ENCODE measurements at places on chromosomes 3 and 15. TPM values are rescaled to one million over a fixed set of nuclear protein-coding genes. Genes with fewer than 3 reads are reported as not detected.

GRCh38 chr15:43948691-43949325 lies 122.0 kb downstream of the WDR76 start:
- no peak for DNase-seq

- DNase-seq = no peak
Measured at GRCh38 chr3:135699741-135700140, 265.8 kb upstream of the PPP2R3A start.

DNA sequence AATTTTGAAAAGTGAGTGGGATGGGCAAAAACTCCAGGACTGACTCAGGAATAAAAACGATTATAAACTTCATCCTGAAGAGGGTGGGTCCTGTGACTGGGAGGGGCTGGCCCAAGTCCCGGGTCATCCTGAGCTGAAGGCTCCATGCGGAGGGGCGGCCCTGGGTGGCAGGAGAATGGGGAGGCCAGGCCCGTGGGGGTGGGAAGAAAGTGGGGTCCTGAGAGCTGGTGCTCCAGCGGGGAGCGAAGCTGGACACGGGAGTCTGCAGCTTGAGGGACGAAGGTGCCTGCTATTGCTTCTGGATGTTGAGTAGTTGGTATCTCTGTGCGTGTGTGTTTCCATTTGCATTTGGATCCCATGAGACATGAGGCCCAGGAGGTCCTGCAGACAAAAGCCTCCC lies 4.7 kb upstream of the OCA2 start:
- peak; percentile 71 for DNase-seq

GRCh38 chr3:61570813-61571212 lies 9.4 kb downstream of the PTPRG start:
- DNase-seq = no peak

DNA sequence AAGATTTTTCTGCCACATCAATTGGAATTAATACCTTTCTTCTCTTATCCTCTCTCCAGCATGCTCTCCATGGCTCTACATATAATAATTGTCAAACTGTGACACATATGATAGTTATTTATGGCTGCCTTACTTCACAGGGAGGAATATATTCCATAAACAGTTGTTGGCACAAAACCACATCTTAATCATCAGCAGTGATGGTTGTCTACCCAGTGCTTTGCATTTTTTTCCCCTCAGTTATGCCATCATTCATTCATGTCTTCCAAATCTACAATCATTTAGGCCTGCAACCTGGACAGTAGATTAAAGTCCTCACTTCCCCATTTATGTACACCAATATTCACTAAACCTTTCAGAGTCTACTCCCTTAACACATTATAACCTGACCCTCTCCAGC lies 107.7 kb downstream of the THRB start:
- no peak for DNase-seq

- DNase-seq = no peak
Measured at GRCh38 chr3:75254685-75255084, 409.4 kb upstream of the FRG2C start.

DNA sequence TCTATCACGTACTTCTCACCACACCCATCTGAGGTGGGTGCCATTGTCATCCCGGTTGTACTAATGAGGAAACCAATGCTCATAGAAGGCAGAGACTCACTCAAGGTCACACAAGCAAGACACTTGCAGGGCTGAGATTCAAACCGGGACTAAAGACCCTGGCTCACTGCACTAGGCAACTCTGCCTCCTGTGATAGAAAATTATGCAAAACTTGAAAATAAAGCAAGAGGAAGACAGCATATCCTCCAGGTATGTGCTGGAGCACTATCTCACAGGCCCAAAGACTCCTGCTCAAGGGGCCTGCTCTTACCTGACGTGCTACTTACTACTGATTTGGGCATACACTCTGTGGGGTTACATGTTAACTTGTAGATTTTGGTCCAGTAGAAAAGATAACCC lies 25.6 kb downstream of the ANXA2 start:
- no peak for DNase-seq

DNA sequence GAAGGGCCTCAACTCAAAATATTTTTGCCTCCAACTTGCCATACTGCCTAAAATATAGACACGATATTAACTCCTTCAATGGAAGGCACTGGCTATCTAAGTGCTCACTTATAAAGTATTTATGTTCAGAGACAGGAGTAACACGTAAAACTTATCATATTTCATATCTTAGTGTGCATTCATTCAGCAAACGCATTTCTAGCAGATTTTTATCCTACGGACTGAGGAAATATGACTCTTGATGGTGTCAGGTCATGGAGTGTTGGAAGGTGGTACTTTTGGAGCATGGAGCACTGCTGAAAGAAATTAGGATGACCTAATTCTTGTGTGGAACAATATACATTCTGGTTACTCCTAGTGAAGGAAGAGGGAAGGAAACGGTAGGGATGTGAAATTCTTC lies 43.8 kb upstream of the LEKR1 start:
- no peak for DNase-seq

- DNase-seq = no peak
Measured at GRCh38 chr3:44132593-44132992, 109.1 kb upstream of the TOPAZ1 start.

- DNase-seq = no peak
Measured at GRCh38 chr3:15368561-15369135, 36.3 kb upstream of the SH3BP5 start.

DNA sequence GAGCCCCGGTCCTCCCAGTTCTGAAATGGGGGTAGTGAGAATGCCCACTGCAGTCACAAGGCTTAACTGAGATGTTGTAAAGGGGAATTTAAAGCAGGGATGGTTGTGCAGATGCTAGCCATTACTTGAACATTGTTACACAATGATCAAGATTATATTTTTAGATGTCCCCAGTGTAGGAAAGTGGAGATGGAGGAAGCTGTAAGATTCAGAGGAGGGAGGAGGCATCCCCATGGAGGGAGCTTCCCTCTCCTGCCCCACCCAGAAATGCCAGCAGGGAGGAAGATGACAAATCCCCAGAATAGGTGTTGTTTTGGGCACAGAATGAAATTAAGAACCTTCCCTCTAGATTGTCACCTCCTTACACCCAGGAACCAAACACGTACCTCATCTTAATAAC lies 46.1 kb downstream of the EFCAB12 start:
- no peak for DNase-seq

DNA sequence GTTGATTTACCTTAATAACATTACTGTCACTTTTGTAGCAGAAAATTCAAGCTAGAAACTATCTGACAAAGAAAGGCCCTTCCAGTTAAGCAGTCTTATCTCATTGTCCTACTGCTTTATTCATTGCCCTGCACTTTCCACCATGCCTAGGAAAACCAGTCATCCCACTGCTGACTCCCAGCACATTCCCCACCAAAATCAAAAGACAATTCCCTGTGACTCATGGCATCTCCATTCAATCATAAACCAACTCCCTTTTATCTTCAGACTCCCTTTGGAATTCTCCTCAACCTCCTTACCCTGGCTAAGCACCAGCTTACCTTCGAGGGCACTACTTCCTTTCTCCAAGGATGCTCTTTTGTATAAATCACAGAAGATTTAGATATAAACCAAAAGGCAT lies 184.3 kb downstream of the PLCH1 start:
- DNase-seq = no peak

DNA sequence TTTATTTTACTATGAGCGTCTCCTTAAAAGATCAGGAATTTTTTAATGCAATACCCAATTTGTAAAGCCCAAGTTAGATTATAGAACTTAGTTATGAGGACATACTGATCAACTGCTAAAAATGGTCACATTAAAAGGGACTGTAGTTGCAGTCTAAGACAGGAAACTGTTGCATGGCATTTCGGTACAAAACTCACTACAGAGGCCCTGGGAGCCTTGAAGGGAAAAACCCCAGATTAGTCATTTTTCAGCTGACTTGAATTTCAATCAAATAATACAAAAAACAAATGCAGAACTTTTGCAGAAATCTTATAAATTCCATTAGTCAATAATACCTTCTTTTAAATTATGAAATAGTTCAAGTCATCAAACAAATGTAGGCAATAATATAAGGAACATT lies 6.9 kb upstream of the PTX3 start:
- DNase-seq = no peak

GRCh38 chr3:183188895-183189462 lies 26.4 kb upstream of the LAMP3 start:
- DNase-seq = no peak

GRCh38 chr15:87752250-87752951 lies 504.1 kb downstream of the NTRK3 start:
- no peak for DNase-seq

DNA sequence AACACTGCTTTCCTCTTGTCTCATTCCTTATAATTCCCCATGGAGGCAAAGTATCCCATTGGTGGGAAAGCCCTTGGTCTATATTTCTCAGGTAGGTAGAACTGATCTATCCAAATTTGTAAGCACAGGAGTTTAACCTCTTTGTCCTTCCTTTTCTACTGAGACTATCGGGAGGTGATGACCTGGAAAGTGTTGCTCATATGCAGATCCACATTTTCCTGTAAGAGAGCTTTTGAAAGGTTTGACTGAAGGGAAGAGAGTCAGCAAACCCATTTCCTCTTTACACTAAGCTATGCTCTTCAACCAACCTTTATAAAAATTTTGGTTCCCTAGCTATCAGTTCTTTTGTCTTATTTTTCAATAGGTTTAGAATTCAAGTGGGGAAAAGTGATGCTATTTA lies 200.7 kb downstream of the TIGIT start:
- DNase-seq = no peak

DNA sequence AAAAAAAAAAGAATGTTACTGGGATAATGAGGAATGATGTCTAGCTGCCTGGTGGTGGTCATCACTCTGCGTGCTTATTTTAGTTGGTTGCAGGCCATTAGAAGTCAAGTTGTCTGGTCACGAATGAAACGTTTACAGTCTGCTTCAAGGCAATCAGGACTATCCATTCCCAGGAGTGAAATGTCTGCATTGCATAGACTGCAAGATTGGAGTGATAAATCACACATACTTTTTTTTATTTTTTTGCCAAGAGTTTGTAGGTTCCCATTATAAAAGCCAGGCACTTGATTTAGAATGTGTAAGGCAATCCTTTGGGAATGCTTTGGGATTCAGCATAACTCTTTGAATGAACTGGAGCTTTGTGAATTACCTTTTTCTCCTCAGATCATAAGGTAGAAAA lies 132.3 kb downstream of the STAC start:
- no peak for DNase-seq

GRCh38 chr3:195059471-195060216 lies 211.3 kb downstream of the XXYLT1 start:
- no peak for DNase-seq

DNA sequence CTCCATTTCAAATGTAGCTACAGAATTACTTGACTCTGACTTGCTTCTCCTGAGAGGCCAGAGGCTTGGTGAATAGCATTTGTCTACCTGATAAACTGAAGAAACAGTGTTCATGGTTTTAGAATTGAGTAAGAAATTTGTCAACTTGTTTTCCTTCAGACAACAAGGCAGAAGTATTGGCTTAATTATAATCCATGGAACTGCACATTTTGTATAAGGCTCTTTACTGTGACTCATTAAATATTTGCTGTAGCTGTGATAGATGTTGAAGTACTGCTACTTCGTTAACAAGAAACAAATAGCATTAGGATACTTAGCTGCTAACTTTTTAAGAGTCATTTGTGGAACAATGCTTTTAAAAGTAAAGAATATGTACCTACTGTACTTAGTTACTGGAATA lies 4.6 kb downstream of the UNC13C start:
- no peak for DNase-seq

DNA sequence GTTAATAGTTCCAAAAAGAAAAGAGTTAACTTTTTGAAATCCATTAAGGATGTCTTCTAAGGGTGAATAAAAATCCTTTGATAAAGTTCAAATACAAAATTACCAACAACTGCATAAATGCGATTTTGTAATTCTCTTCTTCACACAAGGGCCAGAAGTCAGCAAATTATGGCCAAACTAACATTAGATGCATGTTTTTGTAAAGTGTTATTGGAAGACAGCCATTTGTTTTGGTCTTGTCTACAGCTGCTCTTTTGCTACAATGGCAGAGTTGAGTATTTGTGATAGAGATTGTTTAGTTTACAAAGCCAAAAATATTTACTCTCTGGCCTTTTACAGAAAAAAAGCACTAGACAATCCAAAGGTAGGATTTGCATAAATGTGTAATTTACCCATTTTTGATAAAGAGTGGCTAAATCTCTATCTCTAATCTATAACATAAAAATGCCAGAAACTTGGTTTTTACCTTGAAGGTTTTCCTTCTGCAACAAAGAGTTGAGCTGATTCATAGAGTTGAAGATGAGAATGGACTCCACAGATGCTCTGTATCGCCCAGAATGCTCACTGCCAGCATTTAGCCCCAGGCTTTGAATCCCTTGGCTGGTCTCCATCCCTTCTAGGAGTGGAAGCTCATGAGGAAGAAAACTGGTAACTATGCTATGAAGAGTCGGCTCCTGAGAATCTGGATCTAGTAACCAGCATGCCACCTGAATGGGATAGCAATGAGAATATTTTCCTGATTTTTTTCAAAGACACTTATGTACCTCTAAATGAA lies 64.5 kb downstream of the POLQ start:
- no peak for DNase-seq

- DNase-seq = no peak
Measured at GRCh38 chr3:67278015-67278618, 280.0 kb downstream of the KBTBD8 start.

DNA sequence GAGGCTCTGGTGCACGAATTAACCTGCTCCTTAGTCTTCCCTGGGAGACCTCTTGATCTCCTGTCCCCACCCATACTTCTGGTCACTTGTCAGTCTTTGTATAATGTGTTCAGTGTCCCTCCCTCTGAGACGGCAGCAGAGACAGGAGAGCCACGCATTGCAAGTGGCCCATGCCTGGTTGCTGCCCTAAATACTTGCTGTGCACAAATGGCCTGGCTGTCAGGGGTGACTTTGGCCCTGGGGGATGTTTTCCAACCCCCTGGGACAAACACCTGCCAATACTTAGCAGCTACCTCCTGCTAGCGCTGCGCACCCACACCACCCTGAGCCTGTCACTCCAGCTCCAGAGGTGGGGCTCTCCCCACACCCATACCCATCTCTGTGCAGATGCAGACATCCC lies 17.2 kb downstream of the KLF13 start:
- DNase-seq = no peak

DNA sequence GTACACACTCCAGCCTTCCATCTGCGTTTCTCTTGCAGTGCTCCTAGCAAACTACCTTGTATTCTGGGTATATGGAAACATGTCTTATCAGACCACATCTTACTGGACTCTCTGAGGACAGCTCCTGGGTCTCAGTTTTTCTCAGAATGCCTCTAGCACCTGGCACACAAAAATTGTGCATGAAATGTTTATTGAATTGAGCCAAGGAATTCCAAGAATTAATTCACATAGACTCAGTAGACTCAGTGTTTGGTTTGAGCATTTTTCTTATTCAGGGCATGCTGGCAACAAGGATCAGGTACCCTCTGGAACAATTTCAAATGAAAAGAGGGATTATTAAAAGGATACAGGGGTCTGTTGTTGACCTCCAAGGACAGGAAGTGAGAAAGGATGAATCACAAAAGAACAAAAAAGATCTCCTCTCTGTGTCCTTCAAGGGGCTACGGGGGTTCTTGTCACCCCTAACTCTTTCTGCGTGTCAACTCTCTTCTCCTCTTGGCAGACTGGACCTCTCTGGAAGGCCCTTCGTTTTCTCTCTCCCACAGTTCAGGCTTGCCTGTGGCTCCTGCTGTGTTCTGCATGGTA lies 270.0 kb upstream of the HES1 start:
- DNase-seq = no peak

FAM107A gene
- total RNA-seq = 39.2 TPM

SKOR1 gene
- 0.26 TPM for total RNA-seq

SCAPER gene
- total RNA-seq = 24.7 TPM

EID1 gene
- 84.5 TPM for total RNA-seq

DUOXA2 gene
- not detected for total RNA-seq

CD96 gene
- 6.9 TPM for total RNA-seq

GOLGA8T gene
- total RNA-seq = not detected

UBAP1L gene
- total RNA-seq = 3.9 TPM

PTH1R gene
- 16.3 TPM for total RNA-seq

CGNL1 gene
- 2.4 TPM for total RNA-seq
